Lower lobe of right lung (tissue), 2 donors: ENCODE measurements at places on chromosomes 2 and 18. TPM values are rescaled to one million over a fixed set of nuclear protein-coding genes. Genes with fewer than 3 reads are reported as not detected.

Gene CD8B2
- total RNA-seq: 0.21 TPM

Gene BBS5
- 7.0 TPM for total RNA-seq

Gene EFR3B
- total RNA-seq: 9.0 TPM

Gene RSAD2
- total RNA-seq: 21.9 TPM

Gene ARHGEF4
- total RNA-seq: 9.1 TPM

Gene RNF144A
- 13.9 TPM for total RNA-seq

Gene BMP10
- 0.24 TPM for total RNA-seq

Gene CNGA3
- 0.18 TPM for total RNA-seq

Gene WDR7
- total RNA-seq: 29.1 TPM

Gene DSG1
- not detected for total RNA-seq

Gene SFXN5
- 15.4 TPM for total RNA-seq

Gene MATN3
- total RNA-seq: 8.1 TPM

DNA sequence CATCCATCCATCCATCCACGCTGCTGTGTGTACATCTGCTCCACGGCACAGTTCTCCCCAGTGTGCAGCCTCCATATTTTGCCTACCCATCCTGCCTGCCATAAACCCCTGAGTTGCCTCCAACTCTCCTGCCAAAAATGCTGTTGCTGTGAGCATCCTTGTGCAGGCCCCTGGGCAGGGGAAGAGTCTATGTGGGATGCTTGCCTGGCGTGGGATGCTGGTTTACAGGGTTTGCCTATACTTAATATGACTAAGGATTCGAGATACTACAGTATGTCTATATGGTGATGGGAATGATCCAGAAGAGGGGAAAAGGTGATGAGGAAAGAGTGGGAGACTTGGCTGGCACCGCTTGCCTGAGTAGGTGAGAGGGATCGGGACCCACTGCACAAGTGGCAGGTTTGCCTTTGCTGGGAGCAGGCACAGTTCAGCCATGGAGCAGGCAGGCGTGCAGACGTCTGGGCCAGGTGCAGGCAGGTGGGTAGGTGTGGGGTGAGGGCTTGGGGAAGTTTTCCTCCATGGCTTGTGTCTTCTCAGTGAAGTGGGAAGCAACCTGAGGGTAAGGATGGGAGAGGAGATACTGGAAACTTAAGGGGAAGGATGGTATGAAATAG is 30.2 kb upstream of the FAHD2A start:
- peak; percentile 10 for DNase-seq

DNA sequence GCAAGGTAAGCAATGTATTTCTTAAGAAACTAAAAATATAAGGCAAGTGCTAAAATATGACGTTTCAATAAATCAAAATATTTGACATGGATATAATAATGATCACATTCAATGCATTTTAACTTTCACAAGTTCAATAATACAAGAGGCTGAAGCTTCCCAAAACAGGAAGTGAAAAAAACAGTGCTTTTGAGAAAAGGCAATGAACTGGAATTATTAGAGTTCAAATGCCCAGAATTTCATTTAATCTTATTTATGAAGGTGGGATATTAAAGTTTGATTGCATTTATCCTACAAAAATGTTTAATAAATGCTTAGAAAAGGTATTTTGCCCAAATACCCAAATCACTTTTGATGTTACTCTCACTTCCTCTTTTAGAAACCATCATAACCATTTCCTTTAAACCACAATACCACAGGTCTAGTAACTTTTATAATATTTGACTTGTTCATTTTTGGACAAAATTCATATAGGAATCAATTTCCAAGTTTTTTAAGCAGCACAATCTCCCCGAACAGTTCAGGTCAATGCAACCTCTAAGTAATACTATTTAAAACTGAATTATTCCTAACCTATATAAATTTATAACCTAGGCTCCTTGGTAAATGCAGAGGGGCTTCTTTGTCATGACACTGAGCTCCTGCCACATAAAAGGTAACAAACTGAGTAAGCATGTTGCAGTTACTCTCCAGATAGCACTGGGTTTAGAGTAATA is 2.1 kb downstream of the NCKAP1 start:
- no peak for DNase-seq

- DNase-seq: no peak
Measured at GRCh38 chr18:79770501-79770815, 27.3 kb upstream of the KCNG2 start.

DNA sequence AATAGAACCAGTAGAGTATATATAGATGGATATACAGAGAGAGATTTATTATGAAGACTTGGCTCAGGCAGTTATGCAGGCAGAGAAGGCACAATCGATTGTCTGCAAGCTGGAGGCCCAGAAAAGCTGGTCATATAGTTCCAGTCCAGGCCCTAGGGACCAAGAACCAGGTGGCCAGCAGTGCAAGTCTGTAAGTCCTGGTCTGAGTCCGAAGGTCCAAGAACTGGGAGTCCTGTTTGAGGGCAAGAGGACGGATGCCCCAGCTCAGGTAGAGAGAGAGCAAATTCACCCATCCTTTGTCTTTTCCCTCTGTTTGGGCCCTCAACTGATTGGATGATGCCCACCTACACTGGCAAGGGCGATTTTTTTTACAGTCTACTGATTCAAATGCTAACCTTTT is 164.6 kb downstream of the CAMKMT start:
- DNase-seq: no peak

GRCh38 chr18:49274188-49274714 is 186.2 kb downstream of the DYM start:
- DNase-seq: no peak

GRCh38 chr2:8886202-8886518 is 48.7 kb upstream of the KIDINS220 start:
- DNase-seq: no peak

DNA sequence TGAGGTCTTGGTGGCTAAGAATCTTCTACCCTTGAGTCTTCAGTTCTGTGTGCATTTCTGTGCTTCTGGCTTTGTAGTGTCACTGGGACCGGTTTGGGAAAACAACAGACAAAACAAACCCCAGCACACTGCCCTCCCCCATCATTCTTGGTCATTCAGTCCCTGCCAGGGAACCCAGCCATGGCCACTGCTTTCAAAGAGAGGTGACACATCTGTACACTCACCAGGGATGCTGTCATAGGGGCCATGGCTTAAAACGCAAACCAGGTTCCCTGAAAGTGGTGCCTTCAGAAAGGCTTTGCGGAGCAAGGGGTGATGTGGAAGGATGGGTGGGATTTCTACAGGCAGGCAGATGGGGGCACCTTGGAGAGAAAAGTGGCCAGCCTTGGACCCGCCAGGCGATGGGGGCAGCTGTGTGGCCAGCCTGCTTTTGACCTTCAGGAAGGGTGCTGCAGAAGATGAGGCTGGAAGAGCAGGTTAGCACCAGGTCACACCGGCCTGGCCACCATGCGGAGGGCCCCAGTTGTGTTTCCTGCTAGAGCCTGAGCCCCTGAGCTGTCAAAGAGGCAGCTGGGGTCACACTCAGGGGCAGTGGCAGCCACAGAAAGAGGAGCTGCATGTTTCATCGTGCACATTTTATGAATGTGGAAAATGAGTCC is 101.3 kb downstream of the INHBB start:
- DNase-seq: no peak

DNA sequence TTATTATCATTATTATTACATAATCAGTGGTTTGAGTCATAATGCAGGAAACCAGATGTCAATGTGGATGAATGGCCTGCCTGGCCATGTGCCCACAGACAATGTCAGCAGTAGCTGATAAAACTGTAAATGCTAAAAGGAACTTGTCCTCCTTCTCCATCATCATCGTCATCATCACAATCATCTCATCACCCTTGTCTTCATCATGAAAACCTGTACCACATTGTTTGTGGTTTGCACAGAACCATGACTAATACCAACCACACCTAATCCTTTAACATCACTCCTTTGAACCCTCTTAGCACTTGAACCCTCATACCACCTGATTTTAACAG is 96.0 kb downstream of the HNMT start:
- DNase-seq: no peak

- DNase-seq: no peak
Measured at GRCh38 chr2:23943666-23944065, 3.4 kb downstream of the UBXN2A start.

DNA sequence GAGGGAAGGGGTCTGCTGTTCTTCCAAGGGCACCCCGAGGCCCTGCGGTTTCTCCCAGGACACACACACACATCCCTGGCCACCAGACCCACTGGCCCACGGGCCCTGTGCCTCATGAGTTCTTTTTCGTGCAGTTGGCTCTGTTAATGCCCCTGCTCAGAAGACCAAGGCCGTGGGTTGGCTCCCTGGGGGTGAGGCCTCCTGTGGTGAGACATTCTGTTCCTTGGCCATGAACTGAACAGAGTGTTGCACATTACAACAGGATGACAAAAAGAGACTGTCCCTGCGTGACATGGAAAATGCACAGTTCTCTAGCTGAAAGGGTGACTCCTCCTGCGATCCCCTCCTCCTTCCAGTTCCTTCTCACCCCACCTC is 30.7 kb downstream of the SH2D6 start:
- DNase-seq: no peak

DNA sequence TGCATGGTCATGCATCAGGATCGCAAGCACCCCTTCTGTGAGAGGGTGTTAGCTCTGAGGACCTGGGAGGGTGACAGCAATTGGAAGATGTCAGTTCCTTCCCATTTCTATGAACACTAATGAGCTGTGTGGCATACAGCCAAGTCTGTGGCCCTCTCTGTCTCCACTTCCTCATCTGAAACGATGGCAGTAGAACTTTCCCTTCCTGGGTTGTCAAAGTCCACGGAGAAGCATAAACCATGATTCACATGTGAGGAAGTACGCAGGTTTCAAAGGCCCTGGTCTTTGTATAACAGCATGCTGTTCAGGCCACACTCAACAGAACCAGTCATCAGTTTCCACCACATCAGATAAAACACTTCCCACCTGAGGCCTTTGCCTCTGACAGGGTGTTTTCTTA is 167.4 kb upstream of the RAB6C start:
- peak; percentile 75 for DNase-seq

- DNase-seq: no peak
Measured at GRCh38 chr2:209380293-209380692, 43.6 kb upstream of the MAP2 start.

GRCh38 chr2:58709687-58710354 is 468.7 kb upstream of the FANCL start:
- DNase-seq: no peak

DNA sequence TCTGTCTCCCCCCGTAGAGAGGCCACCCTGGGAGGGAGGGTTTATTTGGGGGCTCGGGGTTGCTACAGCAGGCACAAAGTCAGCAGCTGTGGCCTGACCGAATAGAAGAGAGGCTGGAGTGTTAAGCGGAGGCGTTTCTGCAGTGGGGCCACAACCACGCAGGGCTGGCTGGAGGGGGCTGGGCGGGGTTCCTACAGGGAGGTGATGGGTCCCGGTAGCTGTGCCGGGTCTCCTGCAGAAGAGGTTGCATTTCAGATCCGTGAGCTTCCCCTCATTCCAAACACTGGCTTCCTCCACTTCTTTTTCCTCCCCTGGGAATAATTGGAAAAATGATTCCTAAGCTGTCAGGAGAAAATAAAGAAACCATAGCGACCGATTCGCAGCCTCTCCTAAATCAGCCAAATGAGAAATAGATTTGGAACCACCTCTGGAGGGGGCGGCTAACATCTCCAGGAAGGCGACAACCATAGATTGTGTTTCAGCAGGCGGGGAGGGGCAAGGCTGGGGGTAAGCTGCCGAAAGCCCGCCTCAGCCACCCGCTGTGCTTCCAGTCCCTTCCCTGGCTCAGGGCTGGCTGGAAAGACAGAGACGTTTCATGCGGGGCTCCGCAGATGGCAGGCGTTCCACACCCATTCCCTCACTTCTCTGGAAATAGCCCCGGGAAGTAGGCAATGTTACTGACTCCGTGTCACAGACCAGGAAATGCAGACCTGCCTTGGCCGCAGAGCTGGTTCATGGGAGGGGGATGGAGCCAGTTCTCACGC is 85.6 kb upstream of the TAF1B start:
- DNase-seq: no peak

- no peak for DNase-seq
Measured at GRCh38 chr2:205880048-205880447, 197.7 kb downstream of the NRP2 start.

GRCh38 chr2:53575721-53576124 is 191.9 kb upstream of the CHAC2 start:
- DNase-seq: no peak

- no peak for DNase-seq
Measured at GRCh38 chr2:113253453-113253852, 25.3 kb downstream of the PAX8 start.

DNA sequence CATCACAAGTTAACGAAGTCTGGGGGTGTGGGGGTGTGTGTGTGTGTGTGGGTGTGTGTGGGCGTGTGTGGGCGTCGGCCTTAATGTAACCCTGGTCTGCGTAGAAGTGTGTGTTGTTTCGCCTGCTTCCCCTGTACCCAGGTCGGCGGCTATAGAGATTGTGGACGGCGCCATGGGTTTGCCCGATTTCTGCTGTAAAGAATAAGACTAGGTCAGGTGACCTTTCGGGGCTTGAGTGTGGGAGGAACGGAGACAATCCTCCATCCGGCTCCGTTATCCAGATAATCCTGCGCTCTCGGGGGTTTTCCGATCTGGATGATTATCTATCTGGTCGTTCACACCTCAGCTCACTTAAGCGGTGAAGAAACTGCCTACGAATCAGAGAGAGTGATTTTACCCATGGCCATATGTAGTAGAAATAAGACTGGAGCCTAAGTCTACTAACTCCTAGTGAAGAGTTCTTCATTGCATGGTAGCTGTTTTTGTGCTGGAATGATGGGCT is 543 bp downstream of the HADHB start:
- DNase-seq: peak; percentile 60

GRCh38 chr18:64444819-64445218 is 295.9 kb upstream of the LINC00305 start:
- DNase-seq: no peak

DNA sequence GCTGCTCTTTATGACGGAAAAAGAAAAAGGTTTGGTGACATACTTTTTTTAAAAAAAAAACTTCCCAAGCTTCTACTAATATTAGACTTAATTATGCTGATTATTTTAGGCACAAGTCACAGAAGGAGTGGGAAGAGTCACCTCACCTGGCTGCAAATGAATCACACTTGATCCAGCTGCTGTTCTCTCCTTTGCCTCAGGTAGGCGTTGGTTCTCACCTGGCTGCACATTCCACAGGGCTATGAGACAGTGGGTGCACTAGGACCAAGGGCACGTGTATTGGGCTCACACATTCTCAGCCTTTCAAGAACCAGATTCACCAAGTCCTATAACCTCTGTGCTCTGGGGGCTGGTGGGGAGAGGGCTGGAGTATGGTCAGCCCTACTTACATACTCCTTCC is 93.3 kb downstream of the TGFA start:
- DNase-seq: no peak

GRCh38 chr18:41297740-41298139 is 657.3 kb upstream of the PIK3C3 start:
- DNase-seq: no peak

DNA sequence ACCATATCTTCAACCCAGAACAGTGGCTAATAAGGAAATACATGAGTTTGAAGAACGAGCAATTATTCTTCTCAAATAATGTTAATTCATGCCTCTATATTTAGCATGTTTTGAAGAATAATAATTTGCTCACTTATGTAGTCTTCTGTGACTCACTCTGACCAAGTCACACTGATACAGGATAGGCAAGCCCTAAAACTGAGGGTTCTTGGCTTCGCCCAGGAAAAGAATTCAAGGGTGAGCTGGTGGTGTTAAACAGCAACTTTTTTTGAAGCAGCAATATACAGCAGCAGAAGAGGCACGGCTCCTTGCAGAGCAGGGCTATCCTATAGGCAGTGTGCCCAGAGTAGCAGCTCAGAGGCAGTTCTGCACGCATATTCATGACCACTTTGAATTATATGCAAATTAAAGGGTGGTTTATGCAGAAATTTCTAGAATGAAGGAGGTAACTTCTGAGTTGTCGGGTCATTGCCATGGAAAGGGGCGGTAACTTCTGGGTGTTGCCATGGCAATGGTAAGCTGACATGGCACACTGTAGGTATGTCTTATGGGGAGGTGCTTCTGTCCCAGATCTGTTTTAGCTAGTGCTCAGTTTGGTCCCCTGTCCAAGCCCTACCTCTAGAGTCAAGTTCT is 200.6 kb downstream of the RND3 start:
- no peak for DNase-seq
